ENCODE measurements at places on chromosomes 12 and 14.

- DNase-seq: no peak
Observed at GRCh38 chr12:26867080-26867479, 34.1 kb upstream of the ITPR2 start.

GRCh38 chr12:43648636-43649035, 96.6 kb upstream of the ADAMTS20 start:
- DNase-seq: no peak

GRCh38 chr12:68056300-68056699, 67.1 kb downstream of the IFNG-AS1 start:
- no peak for DNase-seq

GRCh38 chr14:60166142-60166541, 944 bp upstream of the DHRS7 start:
- DNase-seq: no peak

DNA sequence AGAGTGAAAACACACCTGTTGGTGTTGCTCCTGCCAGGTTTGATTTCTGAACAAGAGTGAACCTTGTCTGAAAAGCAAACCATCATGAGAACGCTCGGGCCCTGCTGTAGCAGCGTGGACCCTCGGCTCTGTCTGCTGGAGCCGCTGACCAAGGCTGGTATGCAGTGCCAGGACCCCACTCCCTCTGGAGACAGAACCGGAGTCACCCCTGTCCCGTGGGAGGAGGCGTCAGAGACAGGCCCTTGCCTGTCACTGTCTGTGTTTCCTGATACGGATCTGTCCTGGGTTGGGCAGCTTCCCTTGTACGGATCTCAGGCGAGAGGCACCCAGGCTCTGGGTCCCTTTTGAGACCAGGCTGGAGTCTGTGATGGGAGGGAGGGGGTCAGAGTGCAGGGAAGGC, 111.6 kb downstream of the ADGRD1 start:
- no peak for DNase-seq

- no peak for DNase-seq
Observed at GRCh38 chr14:68660495-68660894, 132.4 kb downstream of the ZFP36L1 start.

GRCh38 chr14:24817212-24818057, 183.4 kb upstream of the GZMB start:
- DNase-seq: no peak

GRCh38 chr12:102960766-102961465, 3.4 kb downstream of the ASCL1 start:
- no peak for DNase-seq

- DNase-seq: no peak
Observed at GRCh38 chr12:14408208-14408607, 42.7 kb downstream of the ATF7IP start.

- no peak for DNase-seq
Observed at GRCh38 chr12:72141381-72141780, 130.8 kb upstream of the TRHDE start.

DNA sequence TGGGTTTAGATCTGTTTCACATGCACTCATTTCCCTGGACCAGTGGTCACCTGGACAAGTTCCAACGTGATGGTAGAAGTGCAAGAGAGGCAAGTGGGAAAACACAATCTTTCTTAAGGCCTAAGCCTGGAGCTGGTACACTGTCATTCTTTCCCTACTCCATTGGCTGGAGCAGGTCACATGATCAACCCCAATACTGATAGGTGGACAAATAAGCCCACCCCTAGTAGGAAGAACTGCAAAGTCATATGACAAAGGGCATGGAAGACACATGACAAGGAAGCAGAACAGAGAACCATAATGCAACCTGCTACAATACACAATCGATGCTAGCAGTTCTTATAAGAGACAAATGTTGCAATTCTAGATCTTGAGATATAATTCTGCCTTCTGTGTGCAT, 66.3 kb downstream of the SRRM4 start:
- no peak for DNase-seq

- no peak for DNase-seq
Observed at GRCh38 chr12:16600525-16600924, 5.4 kb downstream of the LMO3 start.

- no peak for DNase-seq
Observed at GRCh38 chr12:124286414-124286813, 8.5 kb upstream of the RFLNA start.

DNA sequence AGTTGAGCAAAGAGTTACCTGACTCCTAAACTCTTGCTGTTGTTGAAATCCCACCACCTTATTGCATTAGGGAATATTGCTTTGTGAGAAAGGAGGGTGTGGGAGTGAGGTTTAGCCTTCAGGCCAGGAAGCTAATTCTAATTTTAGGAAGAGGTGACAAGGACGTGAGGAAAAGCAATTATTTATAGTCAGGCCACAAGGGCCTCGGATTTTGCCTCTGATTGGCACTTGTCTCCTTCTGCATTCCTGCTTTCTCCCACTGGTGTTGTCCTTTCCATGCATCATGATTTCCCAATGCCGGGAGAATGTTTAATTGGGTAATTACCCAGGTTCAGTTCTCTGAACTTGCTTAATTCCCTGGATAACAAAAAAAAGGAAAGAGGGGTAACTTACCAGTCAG, 37.9 kb upstream of the SLC38A2 start:
- no peak for DNase-seq

GRCh38 chr12:49825971-49826421, 2.2 kb downstream of the NCKAP5L start:
- no peak for DNase-seq

DNA sequence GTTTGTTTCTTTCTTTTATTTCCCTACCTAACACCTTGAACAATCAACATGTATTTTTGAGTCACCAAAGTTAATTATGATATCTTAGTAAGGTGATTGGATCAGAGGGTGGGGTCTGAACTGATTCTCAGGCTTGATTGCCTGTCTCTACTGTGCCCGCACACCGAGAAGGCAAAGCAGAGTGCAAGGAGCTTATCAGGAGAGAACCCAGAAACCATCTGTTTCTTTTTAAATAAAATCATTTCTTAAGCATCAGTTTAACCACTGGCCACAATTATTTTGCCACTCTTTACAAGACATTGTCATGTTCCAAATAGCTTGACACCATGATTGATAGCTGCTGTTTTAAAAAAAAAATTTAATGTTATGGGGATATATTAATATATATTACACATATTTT, 3.1 kb downstream of the GARIN2 start:
- no peak for DNase-seq

DNA sequence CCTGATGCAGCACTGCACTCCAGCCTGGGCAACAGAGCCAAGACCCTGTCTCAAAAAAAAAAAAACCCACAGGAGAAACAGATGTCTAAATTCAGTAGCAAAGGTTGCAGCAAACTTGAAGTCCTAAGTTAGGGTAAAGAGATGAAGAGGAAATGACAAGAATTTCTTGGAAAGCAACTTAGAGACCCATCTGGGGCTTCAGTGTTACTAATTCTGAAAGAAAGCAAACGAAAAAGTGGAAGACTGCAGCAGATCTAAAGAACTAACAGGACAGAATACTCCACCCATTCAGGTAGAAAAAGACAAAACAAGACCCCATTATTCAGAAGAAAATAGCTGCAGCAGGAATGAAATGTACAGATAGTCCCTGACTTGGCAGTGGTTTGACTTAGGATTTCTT, 31.9 kb downstream of the RESF1 start:
- DNase-seq: no peak

Measured in activated gamma-delta T cell treated with anti-CD3 and anti-CD28 coated beads, Interleukin-2, amount 50 U/mL, for 16 hours (primary cell).